Globus pallidus (tissue), 1 donor: ENCODE measurements at places on chromosomes 5 and 9.

DNA sequence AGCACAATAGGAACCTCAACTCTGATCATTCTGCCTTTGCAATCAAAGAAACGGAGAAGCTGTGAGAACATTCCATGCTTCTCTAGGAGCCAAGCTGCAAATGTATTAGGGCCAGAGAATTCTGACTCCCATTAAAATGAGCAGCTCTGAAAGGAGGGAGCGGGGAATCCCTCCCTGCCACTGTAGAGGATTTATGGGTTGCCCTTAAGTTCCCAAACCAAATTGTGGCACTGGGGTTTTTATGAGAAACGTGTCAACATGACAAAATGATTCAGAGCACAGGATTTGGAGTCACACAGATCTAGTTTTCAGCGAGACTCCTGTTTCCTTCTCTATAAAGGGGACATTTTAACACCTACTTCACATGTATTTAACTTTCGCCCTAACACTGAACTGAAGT lies 1.8 kb downstream of the IL6ST start:
- DNase-seq = peak; percentile 66

DNA sequence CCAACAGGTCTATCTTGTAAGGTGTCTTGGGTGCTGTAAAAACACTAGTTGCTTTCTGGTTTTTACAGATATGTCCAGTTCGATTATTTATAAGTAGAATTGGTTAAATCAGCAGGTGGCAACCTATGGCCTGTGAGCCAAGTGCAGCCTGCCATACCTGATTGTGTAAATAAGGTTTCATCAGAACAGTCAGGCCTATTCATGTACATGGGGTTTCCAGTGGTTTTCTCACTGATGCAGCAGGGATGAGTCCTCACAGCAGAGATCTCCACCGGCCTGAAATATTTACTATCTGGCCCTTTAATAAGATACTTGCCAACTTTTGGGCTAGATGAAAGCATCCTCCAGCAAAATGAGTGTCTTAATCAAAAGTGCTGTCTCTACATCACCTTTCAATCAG lies 132.9 kb upstream of the ICE1 start:
- DNase-seq = no peak

GRCh38 chr5:132506094-132506692 lies 15.6 kb upstream of the IRF1 start:
- DNase-seq = no peak

- DNase-seq = no peak
Observed at GRCh38 chr9:120532891-120533290, 47.1 kb downstream of the CDK5RAP2 start.

GRCh38 chr5:24817966-24818365 lies 173.2 kb upstream of the CDH10 start:
- no peak for DNase-seq
